T-cell (primary cell): ENCODE measurements at places on chromosomes 5 and 9. TPM values are rescaled to one million over a fixed set of nuclear protein-coding genes. Genes with fewer than 3 reads are reported as not detected.

DNA sequence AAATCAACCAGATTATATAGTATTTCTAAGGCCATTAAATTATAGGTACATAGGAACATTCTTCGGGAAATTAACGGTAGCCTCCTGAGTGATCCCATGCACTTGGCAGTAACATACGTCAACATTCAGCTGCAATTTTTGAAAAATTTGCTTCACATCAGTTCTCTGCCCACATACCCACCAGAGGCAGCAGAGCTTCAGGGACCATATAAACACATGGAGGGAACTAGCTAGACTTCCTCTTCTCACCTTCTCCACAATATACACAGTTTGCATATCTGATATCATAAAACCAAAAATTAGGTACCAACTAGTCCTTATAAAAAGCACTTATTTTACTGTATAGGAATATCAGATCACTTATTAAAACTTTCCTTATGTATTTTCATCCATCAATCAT is 4.8 kb downstream of the PSIP1 start:
- H3K4me1 ChIP-seq: peaks cover 19% of the 10 kb centered on the region
- peaks cover 43% of the 10 kb centered on the region for H3K36me3 ChIP-seq
- H3K27ac ChIP-seq: no peak overlapping the region
- no peak for DNase-seq

DNA sequence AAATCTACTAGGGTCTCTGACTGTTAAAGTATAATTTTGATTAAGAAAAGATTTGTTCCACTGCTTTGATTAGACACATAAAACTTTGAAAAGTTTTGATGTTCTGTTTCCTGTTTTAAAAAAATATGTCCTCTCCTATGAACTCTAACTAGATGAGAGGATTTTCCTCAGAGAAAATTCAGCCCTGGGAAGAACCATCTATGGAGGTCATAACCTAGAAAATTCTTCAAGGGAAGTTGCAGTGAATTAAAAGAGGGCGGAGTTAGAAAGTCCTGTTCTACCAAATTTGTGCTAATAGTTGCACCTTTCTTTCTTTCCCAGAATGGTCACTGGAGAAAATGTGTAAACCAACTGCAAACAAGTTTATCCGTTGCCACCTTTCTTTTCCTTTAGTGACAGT is 27.7 kb downstream of the PIK3R1 start:
- H3K4me1 ChIP-seq: peaks cover 38% of the 10 kb centered on the region
- no peaks in the 10 kb centered on the region for H3K27me3 ChIP-seq
- no peaks in the 10 kb centered on the region for H3K36me3 ChIP-seq

Gene CACFD1
- total RNA-seq: 5.2 TPM

DNA sequence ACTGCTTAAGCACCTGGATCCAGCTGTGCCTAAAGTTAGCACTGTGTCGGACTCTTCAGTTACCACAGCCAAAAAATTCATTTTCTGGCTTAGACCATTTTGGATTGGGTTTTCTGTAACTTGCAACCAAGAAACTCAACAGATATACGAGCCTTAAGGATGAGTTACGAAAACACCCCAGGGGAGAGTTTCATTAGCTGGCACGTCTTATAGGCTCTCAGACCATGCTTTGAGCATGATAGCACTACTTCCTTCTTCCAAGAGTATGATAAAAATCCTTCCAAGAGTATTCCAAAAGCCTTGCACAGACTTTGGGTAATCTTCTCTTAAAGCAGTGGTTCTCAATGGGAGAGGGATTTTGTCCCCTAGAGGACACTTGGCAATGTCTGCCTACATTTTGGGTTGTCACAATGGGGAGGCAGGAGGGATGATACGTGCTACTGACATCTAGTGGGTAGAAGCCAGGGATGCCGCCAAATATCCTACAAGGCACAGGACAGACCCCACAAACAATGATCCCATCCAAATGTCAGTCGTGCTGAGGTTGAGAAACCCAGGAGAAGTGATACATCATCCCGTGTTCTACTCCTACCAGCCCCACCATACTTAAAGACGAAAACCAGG is 64.8 kb downstream of the SMIM23 start:
- H3K36me3 ChIP-seq: peaks cover 3% of the 10 kb centered on the region
- no peak overlapping the region for H3K4me3 ChIP-seq
- no peaks in the 10 kb centered on the region for H3K27me3 ChIP-seq
- no peak for DNase-seq
- H3K27ac ChIP-seq: no peak overlapping the region
- H3K4me1 ChIP-seq: no peaks in the 10 kb centered on the region

DNA sequence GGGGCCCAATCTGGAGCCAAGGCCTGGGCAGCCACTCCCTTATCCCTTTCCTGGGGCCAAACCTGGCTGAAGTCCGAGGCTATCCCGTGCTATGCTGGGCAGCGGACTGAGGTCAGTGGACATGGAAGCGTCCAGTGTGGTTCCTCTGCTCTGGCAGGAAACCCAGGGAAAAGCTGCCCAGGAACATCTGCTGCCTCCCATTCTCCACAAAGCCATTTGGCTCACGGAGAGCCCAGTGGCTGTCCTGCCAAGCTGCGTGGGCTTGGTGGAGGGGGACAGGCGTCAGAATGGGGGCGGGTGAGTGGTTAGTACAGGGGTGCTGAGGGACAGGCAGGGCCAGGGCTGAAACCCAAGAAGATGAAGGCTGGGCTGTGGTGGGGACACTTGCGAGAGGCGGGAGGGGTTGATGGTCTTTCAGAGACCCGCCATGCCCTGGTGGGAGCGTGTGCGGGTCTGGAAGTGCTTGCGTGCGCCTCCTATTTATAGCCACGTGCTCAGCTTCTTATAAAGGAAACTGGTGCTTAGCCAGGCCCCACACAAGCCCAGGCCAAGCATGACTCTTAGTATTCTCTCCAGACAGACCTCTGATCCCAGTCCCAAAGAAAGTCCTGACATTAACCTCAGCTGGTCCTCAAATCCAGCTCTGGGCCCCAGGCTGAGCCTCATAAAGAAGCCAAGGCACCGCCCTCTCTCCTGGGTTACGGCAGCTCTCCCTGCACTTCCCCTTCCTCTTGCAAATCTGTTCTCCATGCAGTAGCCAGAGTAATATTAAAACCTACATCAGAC is 9.4 kb upstream of the SLC6A7 start:
- H3K4me1 ChIP-seq: no peaks in the 10 kb centered on the region
- no peaks in the 10 kb centered on the region for H3K36me3 ChIP-seq
- DNase-seq: no peak
- H3K4me3 ChIP-seq: no peak overlapping the region
- no peak overlapping the region for H3K27ac ChIP-seq

DNA sequence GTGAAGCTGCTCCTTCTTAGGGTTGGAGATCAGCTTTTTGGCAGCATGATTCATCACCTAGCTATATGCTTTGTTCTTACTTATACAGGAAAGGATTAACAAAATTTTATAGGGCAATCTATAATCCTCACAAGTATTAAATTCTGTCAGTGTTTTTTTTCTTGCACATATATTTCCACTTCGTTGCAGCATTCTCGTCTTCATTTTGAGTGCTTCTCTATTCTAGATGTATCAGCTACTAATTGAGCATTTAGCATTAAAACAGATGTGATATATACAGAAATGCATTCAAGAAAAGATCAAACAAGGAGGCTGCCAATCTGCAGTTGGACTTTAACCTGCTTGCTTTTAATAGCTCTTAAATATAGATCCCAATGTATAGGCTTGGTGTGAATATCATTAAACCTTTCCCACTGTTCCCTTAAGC is 3.6 kb upstream of the CTXN3 start:
- no peaks in the 10 kb centered on the region for H3K4me1 ChIP-seq
- no peak overlapping the region for H3K27ac ChIP-seq
- DNase-seq: no peak

DNA sequence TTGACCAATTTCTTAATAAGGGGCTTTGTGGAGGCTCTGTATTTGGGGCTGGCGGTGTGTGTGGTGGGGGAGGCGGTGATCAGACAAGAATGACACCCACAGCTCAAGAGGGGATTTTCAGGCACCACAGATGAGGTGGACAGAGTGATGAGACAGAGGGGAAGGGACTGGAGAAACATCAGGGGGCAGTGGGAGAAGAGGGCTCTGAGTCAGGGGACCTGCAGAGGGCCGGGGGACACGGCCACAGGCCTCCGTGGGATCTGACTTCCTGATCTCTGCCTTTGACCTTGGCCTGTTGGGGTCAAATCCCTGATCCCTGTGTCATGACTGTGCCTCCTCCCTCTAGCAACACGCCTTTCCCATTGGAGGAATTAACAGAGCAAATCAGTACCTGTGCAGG is 197.7 kb downstream of the C9orf50 start:
- H3K36me3 ChIP-seq: no peaks in the 10 kb centered on the region
- H3K27ac ChIP-seq: no peak overlapping the region
- DNase-seq: no peak
- no peaks in the 10 kb centered on the region for H3K27me3 ChIP-seq
- peaks cover 16% of the 10 kb centered on the region for H3K4me1 ChIP-seq

Gene SPINK7
- not detected for total RNA-seq

DNA sequence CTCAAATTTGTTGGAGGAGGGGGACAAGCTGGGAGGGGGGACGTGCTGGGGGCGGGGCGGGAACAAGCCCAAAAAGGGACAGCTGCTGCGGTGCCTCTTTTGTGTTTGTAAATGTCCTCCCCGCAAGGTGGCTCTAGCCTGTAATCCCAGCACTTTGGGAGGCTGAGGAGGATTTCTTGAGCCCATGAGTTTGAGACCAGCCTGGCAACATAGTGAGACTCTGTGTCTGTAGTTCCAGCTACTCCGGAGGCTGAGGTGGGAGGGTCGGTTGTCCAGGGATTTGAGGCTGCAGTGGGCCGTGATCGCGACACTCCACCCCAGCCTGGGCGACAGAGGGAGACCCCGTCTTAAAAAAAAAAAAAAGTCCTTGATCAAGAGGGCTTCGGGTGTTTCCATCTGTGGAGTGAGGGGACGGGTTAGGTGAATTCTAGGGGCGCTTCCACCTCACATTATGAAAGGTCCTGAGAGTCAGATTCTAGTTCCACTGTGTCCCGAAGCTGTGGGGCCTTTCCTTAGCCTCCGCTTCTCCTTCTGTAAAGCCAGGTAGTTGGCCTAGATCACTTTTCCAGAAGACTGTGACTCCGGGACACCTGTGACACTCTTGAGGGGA is 779 bp upstream of the CTNNA1 start:
- H3K4me1 ChIP-seq: peaks cover 20% of the 10 kb centered on the region
- H3K4me3 ChIP-seq: peak overlapping the region; percentile 54
- H3K27me3 ChIP-seq: no peaks in the 10 kb centered on the region
- no peak for DNase-seq
- H3K36me3 ChIP-seq: no peaks in the 10 kb centered on the region

DNA sequence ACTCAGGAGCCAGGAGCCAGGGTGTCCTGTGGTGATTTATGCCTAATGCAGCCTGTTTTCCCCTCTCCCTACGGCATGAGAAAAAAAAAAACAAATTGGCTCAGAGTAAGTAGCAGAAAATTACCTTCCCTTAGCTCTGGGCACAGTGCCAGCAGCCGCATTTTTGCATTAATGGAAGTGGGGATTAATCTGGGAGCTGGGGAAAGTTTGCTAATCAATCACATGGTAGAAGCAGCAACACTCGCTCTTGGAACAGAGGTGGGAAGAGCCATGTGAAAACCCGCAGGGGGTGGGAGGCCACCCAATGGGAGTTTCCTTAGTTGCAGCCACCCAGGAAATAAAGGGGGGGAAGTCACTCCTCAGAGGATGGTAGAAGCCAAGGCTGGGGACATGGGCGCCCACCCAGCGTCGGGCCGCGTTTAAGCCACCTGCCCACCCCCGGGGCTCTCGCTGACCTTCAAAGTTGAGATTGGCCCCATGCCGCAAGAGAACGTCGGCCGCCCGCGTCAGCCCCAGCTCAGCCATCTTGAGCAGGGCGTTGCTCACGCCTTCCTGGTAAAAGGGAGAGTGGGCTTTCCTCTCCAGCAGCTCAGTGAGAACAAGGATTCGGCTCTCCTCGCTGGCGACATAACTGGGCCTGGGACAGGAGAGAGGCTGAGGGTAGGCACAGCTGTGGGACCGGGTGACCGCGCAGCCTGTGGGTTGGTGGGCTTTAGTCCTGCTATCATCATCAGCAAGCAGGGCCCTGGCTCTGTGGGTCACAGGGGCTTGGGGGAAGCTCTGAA is 1.7 kb downstream of the ASB6 start:
- no peak overlapping the region for H3K27ac ChIP-seq
- peaks cover 19% of the 10 kb centered on the region for H3K36me3 ChIP-seq
- H3K4me3 ChIP-seq: peak overlapping the region; percentile 96
- H3K27me3 ChIP-seq: no peaks in the 10 kb centered on the region
- peaks cover 8% of the 10 kb centered on the region for H3K4me1 ChIP-seq

Gene ENTREP1
- total RNA-seq: 0.16 TPM

Gene SLC34A1
- 0.13 TPM for total RNA-seq

- no peaks in the 10 kb centered on the region for H3K4me1 ChIP-seq
- no peaks in the 10 kb centered on the region for H3K36me3 ChIP-seq
- no peak overlapping the region for H3K27ac ChIP-seq
- no peak for DNase-seq
- no peaks in the 10 kb centered on the region for H3K27me3 ChIP-seq
- H3K4me3 ChIP-seq: no peak overlapping the region
These were observed 139.6 kb downstream of the SPATA31D1 start for GRCh38 chr9:82128011-82128696.

GRCh38 chr5:30997681-30998080 is 195.8 kb upstream of the CDH6 start:
- no peaks in the 10 kb centered on the region for H3K27me3 ChIP-seq
- no peak overlapping the region for H3K4me3 ChIP-seq
- H3K27ac ChIP-seq: no peak overlapping the region
- no peaks in the 10 kb centered on the region for H3K36me3 ChIP-seq
- DNase-seq: no peak

DNA sequence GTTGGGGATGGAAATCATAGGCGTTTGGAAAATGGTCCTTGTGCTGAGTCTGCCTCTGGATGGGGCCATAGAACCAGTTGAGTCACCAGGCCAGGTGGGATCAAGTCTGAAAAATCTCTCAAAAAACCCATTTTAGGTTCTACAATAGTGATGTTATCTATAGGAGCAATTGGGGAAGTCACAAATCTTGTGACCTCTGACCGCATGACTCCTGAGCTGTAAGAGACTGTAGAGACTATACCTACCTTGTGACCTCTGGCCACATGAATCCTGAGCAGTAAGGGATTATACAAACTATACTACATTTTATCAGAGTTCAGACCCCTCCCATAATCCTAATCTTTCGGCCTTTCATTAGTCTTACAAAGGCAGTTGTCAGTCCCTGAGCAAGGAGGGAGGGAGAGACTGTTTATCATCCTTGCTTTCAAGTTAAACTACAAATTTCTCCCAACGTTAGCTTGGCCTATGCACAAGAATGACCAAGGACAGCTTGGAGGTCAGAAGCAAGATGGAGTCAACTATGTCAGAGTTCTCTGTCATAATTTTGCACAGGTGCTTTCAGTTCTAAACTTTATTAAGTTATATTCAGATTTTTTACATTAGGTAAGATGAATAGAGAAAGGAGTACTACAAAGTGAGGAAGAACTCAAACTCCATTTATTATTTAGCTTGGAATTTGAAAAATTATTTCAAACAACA is 11.5 kb upstream of the JMY start:
- no peak overlapping the region for H3K27ac ChIP-seq
- no peaks in the 10 kb centered on the region for H3K4me1 ChIP-seq

GRCh38 chr5:74259572-74259971 is 381.0 kb downstream of the ENC1 start:
- H3K36me3 ChIP-seq: no peaks in the 10 kb centered on the region
- no peaks in the 10 kb centered on the region for H3K4me1 ChIP-seq
- no peak for DNase-seq
- no peaks in the 10 kb centered on the region for H3K27me3 ChIP-seq
- no peak overlapping the region for H3K4me3 ChIP-seq
- no peak overlapping the region for H3K27ac ChIP-seq

- H3K4me3 ChIP-seq: no peak overlapping the region
- H3K27ac ChIP-seq: no peak overlapping the region
- DNase-seq: no peak
- no peaks in the 10 kb centered on the region for H3K4me1 ChIP-seq
- H3K27me3 ChIP-seq: no peaks in the 10 kb centered on the region
These were observed 172.7 kb downstream of the CHSY3 start for GRCh38 chr5:130077007-130077406.
